Substantia nigra (tissue), 51 donors: ENCODE measurements at places on chromosomes 1 and 21.

GRCh38 chr1:228058949-228059633 is 23.4 kb upstream of the ARF1 start:
- DNase-seq: no peak

DNA sequence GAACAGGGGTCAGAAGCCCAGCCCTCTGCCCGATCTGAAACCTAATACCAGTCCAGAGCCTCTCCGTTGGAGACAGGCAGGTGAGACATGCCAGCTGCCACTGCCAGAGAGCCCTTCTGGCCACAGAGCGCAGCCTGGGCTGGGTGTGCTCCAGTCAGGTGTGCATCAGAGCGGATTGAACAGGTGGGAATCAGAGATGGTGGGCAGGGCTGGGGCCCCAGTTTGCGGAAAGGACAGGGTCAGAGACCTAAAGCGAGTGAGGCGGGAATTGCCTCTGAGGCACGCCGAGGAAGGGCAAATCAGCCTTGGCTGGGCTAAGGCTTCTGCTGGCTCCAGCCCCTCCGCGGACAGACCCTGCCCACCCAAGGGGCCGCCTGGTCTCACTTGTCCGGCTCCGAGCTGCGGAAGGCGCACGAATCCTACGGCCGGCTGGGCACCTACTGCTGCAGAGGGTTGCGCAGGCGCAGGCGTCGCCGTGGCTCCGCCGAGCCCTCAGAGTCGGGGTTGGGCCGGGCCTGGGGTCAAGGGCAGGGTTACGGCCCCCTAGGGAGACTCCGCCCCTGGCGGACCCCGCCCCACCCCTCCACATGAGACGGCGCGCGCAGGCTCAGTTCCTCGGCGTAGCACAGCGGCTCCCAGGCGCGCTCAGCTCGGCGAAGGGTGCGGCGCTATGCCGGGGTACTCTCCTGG is 10.3 kb downstream of the CPLANE2 start:
- DNase-seq: no peak

DNA sequence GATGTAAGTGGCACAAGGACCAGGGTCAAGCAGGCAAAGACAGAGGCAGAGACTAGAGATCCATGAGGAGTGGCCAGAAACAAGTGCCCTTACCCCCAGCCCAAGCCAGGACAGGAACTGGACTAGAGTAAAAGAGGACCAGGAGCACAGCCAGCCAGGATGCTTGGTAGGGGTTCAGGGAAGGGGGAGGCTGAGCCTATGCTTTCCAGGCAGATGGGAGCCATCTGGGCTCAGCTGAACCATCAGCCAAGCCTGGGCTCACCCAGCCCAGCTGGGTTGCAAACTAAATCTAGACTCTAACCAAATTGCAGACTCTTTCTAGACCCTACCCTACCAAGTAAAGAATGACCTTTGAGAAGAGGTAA is 15.2 kb downstream of the PDZK1IP1 start:
- DNase-seq: no peak

GRCh38 chr1:243623841-243624240 is 226.2 kb downstream of the AKT3 start:
- DNase-seq: no peak

DNA sequence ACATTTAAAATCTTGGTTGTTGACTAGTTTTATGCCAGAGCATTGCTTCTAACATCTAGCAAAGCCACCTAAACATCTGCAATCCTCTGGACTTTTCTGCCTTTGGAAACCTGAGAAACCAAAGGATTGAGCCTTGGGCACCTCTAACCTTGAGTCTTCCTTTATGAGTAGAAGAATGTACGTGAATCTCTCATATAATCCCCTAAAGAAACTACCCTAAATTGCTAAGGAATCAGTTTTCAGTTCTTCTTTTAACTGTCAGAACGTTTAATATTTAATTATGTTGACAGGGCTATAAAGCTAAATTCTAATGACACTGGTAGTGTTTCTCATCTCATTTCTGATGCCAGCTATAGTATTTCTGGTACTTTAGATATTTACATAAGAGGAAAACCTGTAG is 997.3 kb downstream of the AMY1C start:
- no peak for DNase-seq

DNA sequence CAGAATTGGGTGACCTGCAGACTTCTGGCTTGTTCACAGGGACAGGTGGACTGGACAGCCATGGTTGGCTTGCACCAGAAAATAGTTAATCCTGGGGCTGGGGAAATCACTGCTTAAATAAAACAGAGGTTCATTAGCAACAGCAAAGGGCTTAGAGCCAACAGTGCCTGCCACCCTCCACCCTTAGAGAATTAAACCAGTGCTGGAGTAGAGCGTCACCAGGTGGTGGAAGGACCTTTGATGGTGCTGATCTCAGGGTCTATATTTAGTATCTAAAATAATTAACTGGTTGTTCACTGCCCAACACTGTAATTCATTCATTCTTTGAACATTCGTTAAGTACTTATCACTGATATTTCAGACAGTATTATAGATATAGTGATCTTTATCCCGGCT is 34.7 kb upstream of the PDE9A start:
- no peak for DNase-seq

GRCh38 chr1:155463865-155464650 is 98.5 kb downstream of the ASH1L start:
- DNase-seq: no peak
